Thoracic aorta (tissue), 2 donors: ENCODE measurements at places on chromosomes 6 and 20.

GRCh38 chr6:170292407-170293158, 1.7 kb upstream of the DLL1 start:
- DNase-seq, result no peak

GRCh38 chr6:17679726-17680125, 27.0 kb downstream of the NUP153 start:
- no peak for DNase-seq

- no peak for DNase-seq
Measured at GRCh38 chr20:39851459-39851858, 837.6 kb downstream of the MAFB start.

DNA sequence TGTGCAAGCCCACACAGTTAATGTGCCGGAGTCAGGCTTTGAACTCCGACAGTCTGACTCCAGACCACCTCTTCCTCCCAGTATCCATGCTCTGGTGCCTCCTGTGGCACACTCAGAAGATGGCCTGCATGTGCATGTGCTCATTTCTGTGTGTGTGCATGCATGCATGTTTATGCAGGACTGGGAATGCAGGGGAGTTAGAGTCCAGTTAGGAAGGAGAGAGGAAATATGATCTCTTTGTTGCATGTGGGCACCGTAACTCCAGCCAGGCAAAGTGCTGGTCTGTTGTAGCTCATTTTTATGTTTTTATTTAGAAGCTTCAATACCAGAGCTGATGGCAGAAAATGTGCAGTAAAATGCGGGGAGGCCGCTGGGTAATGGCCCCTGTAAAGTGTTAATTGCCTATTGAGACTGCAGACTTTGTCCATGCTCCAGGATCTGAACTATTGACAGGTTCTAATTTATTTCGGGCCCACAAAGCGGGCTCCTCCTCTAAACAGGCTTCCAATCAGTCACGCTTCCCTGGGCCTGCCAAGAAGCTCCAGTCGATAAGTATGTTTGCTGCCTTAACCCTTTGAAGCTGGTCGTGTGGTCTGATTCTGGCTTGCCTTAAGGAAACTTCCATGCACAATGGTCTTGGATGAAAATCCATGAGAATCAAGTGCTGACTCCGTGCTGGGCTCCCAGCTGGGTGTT, 248.3 kb downstream of the DHX35 start:
- DNase-seq, result no peak

DNA sequence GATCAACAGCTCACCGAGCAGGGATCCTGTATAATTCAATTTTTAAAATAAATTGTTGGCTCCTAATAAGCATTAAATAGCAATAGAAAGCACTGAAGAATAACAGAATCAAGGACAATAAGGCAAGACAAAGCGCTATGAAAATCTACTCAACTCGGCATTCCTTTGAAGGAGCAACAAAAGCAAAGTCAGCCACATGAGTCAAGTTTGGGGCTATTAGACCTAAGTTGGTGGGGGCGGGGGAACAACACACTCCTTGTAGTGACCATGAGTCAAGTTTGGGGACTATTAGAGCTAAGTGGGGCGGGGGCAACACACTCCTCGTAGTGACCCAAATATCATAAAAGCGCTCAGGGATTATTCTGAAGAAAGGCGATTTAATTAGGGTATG, 120.0 kb downstream of the FOXC1 start:
- DNase-seq, result no peak

- no peak for DNase-seq
Measured at GRCh38 chr6:53829698-53830221, 35.0 kb downstream of the LRRC1 start.

- no peak for DNase-seq
Measured at GRCh38 chr20:59105581-59105980, 58.0 kb upstream of the ZNF831 start.
